HuH-7.5 (cell line): ENCODE measurements at places on chromosomes 12 and 14.
A peak's percentile ranks its signal among the peaks of the same experiment; 100 is the strongest.

GRCh38 chr12:58387199-58387598 lies 445.8 kb downstream of the ATP23 start:
- DNase-seq, result no peak

- DNase-seq, result no peak
These were observed 176.1 kb downstream of the AEBP2 start for GRCh38 chr12:19615384-19615725.

DNA sequence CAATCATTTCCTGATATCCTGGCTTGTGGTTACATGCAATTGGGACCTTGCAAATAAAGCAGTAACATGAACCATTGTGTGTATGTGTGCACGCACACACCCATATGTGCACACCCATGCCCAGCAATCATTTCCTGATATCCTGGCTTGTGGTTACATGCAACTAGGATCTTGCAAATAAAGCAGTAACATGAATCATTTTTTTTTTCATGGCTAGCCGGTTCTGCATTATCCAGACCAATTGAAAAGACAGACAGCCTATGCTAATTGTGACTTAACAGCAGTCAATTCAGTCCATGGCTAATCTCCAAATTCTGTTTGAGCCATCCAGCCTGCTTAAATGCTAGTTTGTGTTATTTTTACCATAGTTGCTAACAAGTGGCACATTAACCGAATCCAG lies 134.3 kb downstream of the TTC7B start:
- DNase-seq, result no peak

DNA sequence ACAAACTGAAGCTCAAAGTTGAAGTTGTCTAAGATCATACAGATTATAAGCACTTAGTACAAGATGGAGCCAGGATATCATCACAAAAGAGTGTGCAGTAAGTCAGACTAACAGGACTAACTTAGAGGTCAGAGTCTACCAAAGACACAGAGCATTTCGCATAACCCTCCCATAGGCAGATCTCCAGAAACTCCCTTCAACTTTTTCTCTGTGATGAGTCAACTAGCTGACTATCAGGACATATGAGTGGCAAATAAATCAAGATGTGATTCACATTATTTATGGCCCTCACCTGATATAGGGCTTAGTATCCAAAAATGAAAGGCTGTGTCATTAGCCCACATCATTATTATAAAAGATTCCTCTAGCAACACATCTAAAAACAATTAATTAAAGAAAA lies 484.6 kb downstream of the GALC start:
- DNase-seq, result no peak

- DNase-seq, result no peak
These were observed 140.2 kb downstream of the MED13L start for GRCh38 chr12:116137318-116137717.

- no peak for DNase-seq
These were observed 161.2 kb upstream of the RTL1 start for GRCh38 chr14:101064718-101065117.

DNA sequence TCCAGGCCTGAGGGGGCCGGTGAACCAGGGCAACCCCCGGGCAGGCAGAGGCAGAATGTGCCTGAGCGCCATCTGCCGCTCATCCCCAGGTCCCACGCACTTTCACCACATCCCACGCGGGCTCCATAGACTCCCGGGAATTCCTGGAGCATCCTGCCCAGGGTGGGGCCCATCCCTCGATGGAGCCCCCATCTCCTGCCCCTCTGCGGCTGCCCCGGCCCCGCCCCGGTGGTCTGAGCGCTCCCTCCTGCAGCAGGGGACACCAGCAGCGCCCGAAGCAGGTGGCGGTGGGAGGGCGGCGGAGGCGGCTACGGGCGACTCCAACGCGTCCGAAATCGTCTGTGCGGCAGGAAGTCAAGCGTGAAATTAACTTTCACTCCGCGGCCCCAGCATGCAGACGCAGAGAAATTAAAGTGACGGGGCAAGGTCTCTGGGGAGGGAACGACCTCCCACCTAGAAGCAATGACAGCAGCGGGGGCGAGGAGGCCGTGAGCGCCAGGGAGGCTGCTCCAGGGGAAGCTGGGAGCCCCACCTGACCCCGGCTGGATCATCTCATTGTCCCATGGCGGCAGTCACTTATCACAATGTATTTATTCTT lies 122.2 kb downstream of the NCOR2 start:
- no peak for DNase-seq

DNA sequence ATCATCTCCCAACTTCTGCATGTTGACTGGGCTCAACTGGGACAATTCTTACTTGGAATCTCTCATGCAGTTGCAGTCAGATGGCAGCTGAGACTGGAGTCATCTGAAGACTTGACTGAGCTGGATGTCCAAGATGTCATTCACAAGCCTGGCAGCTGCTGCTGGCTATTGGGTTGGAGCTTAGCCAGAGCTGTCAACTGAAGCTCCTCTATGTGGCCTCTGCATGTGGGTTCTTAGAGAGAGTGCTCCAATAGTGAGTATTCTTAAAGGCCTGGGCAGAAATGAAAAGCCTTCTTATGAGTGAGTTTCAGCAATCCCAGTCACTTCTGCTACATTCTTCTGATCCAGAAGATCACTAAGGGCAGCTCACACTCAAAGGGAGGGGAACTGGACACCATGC lies 440.9 kb downstream of the LRIG3 start:
- no peak for DNase-seq

DNA sequence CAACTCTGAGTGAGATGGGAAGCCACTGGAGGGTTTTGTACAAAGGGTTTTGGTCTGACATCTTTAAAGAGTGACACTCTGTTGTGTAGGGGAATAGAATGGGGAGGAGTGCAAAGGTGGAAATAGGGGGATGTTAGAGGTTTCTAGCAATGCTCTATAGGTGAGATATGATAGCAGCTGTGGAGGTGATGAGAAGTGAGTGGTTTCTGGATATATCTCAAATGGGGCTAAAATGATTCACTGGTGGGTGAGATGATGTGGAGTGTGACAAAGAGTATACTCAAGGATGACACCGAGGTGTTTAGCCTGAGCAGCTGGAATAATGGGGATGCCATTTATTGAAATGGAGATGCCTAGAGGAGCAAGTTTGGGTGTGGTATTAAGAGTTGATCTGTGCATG lies 426.4 kb downstream of the PCNX1 start:
- no peak for DNase-seq

DNA sequence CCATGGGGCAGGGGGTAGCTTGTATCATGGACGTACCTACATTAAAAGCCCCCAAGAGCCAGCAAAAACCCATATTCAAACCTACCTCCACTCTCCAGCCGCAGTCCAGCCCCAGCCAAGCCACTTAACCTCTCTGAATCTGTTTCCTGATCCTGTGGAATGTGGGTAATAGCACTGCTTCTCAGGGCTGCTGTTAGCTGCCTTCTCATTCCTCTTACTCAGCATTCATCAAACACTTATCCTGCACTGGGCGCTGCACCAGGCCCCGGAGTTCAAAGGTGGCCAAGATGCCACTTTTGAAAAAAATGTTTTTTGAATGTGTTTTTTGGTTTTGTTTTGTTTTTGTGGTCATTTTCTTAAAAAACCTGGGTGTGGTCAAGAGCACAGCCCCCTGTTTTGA lies 237.4 kb downstream of the CHST11 start:
- DNase-seq, result no peak

- DNase-seq, result no peak
These were observed 9.7 kb upstream of the TMEM179 start for GRCh38 chr14:104614126-104614812.

GRCh38 chr12:116794725-116795124 lies 56.6 kb downstream of the RNFT2 start:
- no peak for DNase-seq

DNA sequence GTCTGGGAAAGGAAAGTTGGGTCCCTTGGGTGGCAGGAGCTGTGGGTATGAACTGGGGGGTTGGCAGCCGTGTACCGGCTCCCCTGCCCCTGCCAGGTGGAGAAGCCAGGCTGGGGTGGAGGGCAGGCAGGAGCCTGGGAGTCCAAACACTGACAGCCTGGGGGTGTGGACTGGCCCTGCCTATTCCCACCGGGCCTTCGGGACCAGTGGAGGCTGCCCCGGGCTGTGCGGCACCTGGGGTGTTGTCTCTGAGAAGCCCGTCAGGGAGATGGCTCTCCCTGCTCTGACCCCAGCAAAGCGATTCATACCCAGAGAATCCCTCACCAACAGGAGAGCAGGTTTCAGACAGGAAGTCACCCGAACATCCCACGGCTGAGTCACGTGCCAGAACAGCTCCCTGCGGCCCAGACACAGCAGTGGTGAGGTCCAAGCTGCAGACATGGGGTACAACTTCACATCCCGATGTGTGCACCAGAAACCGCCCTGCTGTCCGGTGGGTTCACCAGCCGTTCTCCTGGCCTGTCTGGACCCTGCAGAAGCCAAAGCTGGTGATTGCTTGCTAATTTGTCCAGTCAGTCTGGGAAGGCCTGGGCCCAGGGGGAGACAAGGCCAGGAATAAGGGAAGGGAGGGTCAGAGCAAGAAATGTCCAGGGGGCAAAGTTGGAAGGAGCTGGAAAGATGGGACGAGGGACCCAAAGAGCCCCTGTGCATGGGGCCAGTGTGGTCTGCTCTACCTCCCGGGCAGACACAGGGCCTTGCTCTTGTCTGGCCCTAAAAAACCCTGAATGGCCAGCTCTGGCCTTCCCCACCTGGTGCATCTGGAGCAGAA lies 2.1 kb upstream of the GPR132 start:
- no peak for DNase-seq

DNA sequence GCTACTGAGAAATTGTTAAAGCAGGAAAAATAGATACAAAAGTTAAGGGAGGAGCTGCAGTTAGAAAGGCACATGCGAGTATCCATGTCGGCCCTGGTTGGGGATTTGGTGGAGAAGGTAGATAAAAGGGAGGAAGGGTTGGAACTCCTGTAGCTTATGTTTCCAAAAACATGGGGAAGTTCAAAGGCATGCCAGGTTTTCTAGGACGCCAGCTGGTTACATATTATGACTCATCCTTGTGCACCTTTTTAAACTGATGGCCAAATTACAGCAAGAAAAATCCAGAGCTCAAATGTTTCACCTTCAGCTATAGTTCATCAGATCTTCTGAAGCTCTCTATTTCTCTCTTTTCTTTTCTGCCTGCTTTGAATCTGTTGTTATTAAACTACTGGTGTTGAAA lies 13.2 kb upstream of the MAP4K5 start:
- DNase-seq, result no peak

GRCh38 chr14:97401714-97402113 lies 604.5 kb downstream of the VRK1 start:
- no peak for DNase-seq

DNA sequence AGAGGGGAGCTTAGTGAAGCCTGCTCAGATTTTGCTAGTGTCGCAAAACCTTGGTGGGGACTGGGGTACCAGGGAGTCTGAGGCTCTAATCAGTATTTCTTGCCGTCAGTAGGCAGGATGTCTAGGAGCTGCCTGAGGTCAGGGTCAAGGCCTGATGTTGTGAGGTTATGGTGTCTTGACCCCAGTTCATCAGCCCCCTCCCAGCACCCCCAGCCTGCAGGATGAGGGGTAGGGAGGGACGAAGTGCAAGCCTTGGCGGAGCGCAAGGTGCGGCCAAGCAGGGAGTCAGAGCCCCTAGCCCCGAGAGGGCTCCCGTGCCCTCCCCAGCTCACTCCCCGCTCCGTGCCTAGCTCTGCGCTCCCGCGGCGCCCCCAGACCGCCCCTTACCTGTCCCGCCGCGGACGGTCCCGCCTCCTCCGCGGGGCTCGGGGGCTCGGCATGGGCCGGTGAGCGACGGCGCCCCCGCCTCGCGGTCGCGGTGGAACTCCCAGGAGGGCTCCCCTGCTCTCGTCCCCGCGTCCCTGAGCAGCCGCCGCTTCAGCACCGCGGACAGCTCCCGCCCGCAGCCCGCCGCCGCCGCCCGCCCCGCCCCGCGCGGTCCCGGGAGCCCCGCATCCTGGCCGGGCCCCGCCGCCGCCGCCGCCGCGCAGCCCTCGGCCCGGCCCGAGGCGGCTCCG lies 347 bp downstream of the SYNDIG1L start:
- peak; percentile 77 for DNase-seq

DNA sequence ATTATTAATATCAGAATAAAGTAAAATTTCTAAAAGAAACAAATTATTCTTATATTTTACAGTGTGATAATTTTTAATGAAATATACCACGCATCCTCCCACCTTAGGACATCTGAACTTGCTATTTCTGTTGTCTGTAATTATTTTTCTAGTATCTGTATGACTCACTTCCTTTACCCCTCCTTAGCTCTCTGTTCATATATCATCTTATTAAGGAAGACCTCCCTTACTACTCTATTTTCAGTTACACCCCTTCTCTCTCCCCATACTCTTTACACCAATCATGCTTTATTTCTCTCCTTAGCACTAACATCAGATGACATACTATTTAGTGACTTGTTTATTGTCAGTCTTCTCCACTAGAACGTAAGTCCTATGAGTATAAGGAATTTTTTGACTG lies 34.2 kb upstream of the C12orf50 start:
- DNase-seq, result no peak

- no peak for DNase-seq
These were observed 4.2 kb downstream of the KRT80 start for GRCh38 chr12:52187640-52188039.
